ENCODE measurements at places on chromosomes 6 and 20.

GRCh38 chr6:158040051-158040803 is 58.6 kb downstream of the SYNJ2 start:
- H3K27ac ChIP-seq, result no peak overlapping the region
- peaks cover 23% of the 10 kb centered on the region for H3K4me1 ChIP-seq
- DNase-seq, result peak; percentile 40
- H3K27me3 ChIP-seq, result no peaks in the 10 kb centered on the region
- no peak overlapping the region for H3K4me3 ChIP-seq

- H3K4me3 ChIP-seq, result no peak overlapping the region
- no peak for DNase-seq
- H3K36me3 ChIP-seq, result no peaks in the 10 kb centered on the region
- H3K27me3 ChIP-seq, result no peaks in the 10 kb centered on the region
- no peaks in the 10 kb centered on the region for H3K4me1 ChIP-seq
Observed at GRCh38 chr6:93139408-93140081, 279.8 kb downstream of the EPHA7 start.

DNA sequence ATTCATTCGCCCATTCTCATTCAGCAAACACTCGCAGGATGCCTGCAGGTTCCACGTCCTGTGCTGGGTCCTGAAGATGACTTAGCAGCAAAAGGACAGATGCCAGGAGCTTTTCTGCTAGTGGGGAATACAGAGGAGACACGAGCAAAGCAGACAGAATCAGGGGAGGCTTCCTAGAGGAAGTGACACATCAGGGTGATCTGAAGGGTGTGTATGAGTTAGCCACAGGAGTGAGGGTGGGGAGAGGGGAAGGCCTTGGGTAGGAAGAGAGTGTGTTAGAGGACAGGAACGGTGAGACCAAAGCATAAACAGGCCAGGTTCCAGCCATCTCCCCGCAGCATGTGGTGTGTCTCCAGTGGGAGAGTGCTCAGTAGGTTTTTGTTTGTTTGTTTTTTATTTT is 73.4 kb upstream of the GTSF1L start:
- no peak overlapping the region for H3K27ac ChIP-seq
- no peak overlapping the region for H3K4me3 ChIP-seq
- H3K4me1 ChIP-seq, result peaks cover 10% of the 10 kb centered on the region

- H3K4me1 ChIP-seq, result peaks cover 14% of the 10 kb centered on the region
- H3K36me3 ChIP-seq, result peaks cover 2% of the 10 kb centered on the region
- peak overlapping the region; percentile 96 for H3K27ac ChIP-seq
- H3K27me3 ChIP-seq, result no peaks in the 10 kb centered on the region
Observed at GRCh38 chr6:36443471-36444428, 950 bp downstream of the KCTD20 start.

GRCh38 chr20:9617940-9618339 is 103.5 kb downstream of the LAMP5 start:
- DNase-seq, result peak; percentile 87
- no peaks in the 10 kb centered on the region for H3K36me3 ChIP-seq
- H3K4me1 ChIP-seq, result no peaks in the 10 kb centered on the region
- H3K27me3 ChIP-seq, result no peaks in the 10 kb centered on the region
- H3K27ac ChIP-seq, result no peak overlapping the region
- no peak overlapping the region for H3K4me3 ChIP-seq

GRCh38 chr6:88359530-88360202 is 193.5 kb upstream of the CNR1 start:
- H3K27me3 ChIP-seq, result no peaks in the 10 kb centered on the region
- no peak overlapping the region for H3K27ac ChIP-seq
- no peak overlapping the region for H3K4me3 ChIP-seq
- no peaks in the 10 kb centered on the region for H3K4me1 ChIP-seq

- DNase-seq, result no peak
- peaks cover 14% of the 10 kb centered on the region for H3K27me3 ChIP-seq
- H3K27ac ChIP-seq, result no peak overlapping the region
- H3K36me3 ChIP-seq, result no peaks in the 10 kb centered on the region
- peaks cover 14% of the 10 kb centered on the region for H3K4me1 ChIP-seq
- no peak overlapping the region for H3K4me3 ChIP-seq
Observed at GRCh38 chr20:38704136-38704535, 20.1 kb upstream of the SLC32A1 start.

DNA sequence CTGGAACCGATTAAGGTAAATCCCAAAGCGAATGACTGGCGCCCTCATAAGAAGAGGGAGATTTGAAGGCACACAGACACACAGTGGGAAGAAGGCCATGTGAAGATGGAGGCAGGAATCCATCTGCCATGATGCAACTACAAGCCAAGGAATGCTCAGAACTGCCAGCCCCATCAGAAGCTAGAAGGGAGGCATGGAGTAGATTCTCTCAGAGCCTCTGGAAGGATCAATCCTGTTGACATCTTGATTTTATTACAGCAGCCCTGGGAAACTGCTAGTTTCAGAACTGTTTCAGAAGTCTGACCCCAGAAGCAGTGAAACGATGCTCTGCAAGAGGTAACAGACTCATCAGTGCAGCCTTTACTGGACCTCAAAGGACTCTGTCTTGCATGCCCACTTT is 103.5 kb upstream of the GPR6 start:
- no peak for DNase-seq
- H3K36me3 ChIP-seq, result no peaks in the 10 kb centered on the region
- H3K4me3 ChIP-seq, result no peak overlapping the region

DNA sequence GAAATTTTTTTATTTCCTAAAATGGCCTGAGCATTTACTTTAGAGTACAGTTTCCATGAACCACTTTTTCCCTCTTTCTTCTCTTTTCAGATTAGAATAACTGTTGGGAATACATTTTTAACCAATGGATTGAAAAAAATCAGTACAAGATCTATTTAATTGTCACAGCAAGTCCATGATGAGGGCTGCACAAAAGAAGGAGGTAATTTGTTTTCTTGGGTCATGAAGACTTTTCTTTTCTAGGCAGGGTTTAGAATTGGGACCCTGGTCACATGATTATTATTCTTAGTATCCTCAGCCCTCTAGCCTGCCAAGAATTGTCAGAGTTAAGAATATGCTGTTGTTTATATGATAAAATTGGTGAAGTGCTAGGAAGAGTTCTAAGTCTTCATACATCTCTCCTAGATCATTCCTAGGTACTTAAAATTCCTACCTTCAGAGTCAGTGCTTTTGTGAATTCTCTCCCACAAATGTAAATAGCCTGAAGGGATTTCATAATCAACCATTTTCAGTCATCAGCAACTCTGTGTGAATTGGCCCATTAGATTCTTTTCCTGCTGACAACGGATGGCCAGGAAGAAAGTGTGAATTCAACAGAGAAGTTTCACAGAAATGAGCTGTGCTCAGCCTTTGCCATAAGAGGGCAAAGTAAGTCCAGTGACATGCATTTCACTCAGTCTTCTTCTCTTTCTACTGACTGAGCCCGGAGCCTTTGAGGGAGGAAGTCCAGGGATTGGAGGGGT is 32.4 kb upstream of the TPBG start:
- H3K36me3 ChIP-seq, result no peaks in the 10 kb centered on the region
- DNase-seq, result no peak
- H3K27me3 ChIP-seq, result no peaks in the 10 kb centered on the region
- no peaks in the 10 kb centered on the region for H3K4me1 ChIP-seq
- H3K27ac ChIP-seq, result no peak overlapping the region

- peak overlapping the region; percentile 57 for H3K27ac ChIP-seq
- H3K27me3 ChIP-seq, result peaks cover 100% of the 10 kb centered on the region
- no peak for DNase-seq
- H3K4me3 ChIP-seq, result peak overlapping the region; percentile 16
- H3K4me1 ChIP-seq, result peaks cover 39% of the 10 kb centered on the region
Observed at GRCh38 chr6:84768442-84769174, 4.2 kb upstream of the TBX18 start.

DNA sequence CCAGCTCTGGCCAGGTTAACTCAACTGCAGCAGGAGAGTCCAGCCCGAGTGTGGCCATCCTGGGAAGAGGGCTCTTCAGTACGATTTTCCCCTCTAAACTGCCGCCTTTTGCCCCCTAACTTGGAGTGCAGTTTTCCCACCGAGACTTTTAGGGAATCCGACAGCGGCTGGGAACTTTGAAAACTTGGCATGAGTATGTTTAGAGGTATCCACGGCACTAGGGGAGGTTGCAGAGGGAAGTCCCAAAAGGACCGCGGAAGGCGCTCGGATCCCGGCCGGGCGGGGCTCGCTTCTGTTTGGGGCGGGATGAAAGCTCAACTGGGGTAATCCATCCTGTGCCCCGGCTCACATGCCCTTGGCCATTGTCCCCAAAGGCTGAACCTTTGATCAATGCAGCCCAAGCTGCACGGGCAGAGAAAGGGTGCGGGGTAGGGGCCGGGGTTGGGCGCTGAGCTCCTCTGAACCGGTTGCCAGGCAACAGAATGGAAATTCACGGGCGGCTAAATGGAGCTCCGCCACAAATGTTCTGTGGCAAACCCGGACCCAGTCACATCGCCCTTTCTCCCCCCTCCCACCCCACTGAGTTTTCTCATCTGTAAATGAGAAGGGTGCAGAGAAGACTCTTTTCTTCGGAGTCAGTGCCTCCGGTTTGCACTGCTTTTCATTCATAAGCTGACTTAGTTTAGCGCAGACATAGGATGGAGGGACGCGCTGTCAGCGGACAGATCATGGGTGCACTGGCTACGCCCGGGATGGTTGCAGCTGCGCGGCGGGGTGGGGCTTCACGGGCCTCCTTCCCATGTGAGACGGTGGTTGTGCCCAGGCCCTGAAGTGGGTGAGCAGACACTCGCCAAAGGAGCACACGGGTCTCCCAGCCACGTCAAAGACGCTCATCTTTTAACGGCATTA is 2.3 kb downstream of the BMP6 start:
- H3K36me3 ChIP-seq, result no peaks in the 10 kb centered on the region
- peak; percentile 80 for DNase-seq
- H3K4me3 ChIP-seq, result peak overlapping the region; percentile 56
- H3K27ac ChIP-seq, result peak overlapping the region; percentile 61

- no peak for DNase-seq
- H3K27ac ChIP-seq, result no peak overlapping the region
- H3K4me3 ChIP-seq, result no peak overlapping the region
- no peaks in the 10 kb centered on the region for H3K36me3 ChIP-seq
- H3K4me1 ChIP-seq, result no peaks in the 10 kb centered on the region
Observed at GRCh38 chr6:119090256-119090655, 11.8 kb upstream of the FAM184A start.

GRCh38 chr6:101386982-101387381 is 6.5 kb upstream of the GRIK2 start:
- H3K27me3 ChIP-seq, result peaks cover under 1% of the 10 kb centered on the region
- peaks cover 7% of the 10 kb centered on the region for H3K4me1 ChIP-seq
- H3K4me3 ChIP-seq, result no peak overlapping the region
- H3K27ac ChIP-seq, result no peak overlapping the region
- H3K36me3 ChIP-seq, result no peaks in the 10 kb centered on the region

DNA sequence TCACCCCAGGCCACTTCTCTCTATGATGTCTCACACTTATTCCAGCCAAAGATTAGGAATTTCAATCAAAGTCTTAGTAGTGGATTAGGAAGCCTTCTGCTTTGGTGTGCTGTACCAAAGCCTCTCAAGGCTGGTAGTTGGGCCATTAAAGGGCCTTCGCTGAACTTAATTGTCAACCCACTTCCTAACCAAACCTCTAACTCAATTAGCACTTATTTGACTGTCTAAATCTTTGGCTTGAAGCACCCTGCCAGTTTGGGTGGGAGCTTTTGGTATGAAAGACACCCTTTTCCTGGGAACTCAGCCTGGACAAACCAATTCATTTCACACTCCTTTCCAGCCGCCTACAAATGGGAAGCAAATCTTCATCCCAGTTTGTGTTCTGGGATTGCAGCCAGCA is 81.5 kb downstream of the BMP2 start:
- H3K27me3 ChIP-seq, result no peaks in the 10 kb centered on the region
- DNase-seq, result no peak
- no peaks in the 10 kb centered on the region for H3K36me3 ChIP-seq
- no peak overlapping the region for H3K4me3 ChIP-seq

- H3K27ac ChIP-seq, result no peak overlapping the region
- H3K4me1 ChIP-seq, result peaks cover 19% of the 10 kb centered on the region
- H3K36me3 ChIP-seq, result no peaks in the 10 kb centered on the region
- no peaks in the 10 kb centered on the region for H3K27me3 ChIP-seq
- no peak for DNase-seq
Observed at GRCh38 chr6:161171207-161171606, 102.7 kb downstream of the AGPAT4 start.
